Placental epithelial cell (primary cell): ENCODE measurements at places on chromosomes 3 and 15. TPM values are rescaled to one million over a fixed set of nuclear protein-coding genes. Genes with fewer than 3 reads are reported as not detected.

PLA2G4E gene
- not detected in 2 replicates for total RNA-seq

CPLX3 gene
- not detected in 2 replicates for total RNA-seq

OR4F6 gene
- total RNA-seq, result under 0.01 TPM in 1 of 2 replicates, not detected in the other

PARP16 gene
- total RNA-seq, result 6.9 and 9.4 TPM in 2 replicates

EFHB gene
- 1.6 TPM in 1 of 2 replicates, not detected in the other for total RNA-seq

KCNMB3 gene
- total RNA-seq, result 1.2 and 2.4 TPM in 2 replicates

CLSTN2 gene
- under 0.01 and 0.22 TPM in 2 replicates for total RNA-seq

TMEM207 gene
- not detected in 2 replicates for total RNA-seq

AGBL1 gene
- not detected in 2 replicates for total RNA-seq

SPG11 gene
- total RNA-seq, result 67.5 and 87.9 TPM in 2 replicates

GPR156 gene
- 1.2 and 1.6 TPM in 2 replicates for total RNA-seq

TM4SF1 gene
- total RNA-seq, result 1.2 and 1.8 TPM in 2 replicates
